ENCODE measurements at places on chromosomes 11 and 22. TPM values are rescaled to one million over a fixed set of nuclear protein-coding genes. Genes with fewer than 3 reads are reported as not detected.

DNA sequence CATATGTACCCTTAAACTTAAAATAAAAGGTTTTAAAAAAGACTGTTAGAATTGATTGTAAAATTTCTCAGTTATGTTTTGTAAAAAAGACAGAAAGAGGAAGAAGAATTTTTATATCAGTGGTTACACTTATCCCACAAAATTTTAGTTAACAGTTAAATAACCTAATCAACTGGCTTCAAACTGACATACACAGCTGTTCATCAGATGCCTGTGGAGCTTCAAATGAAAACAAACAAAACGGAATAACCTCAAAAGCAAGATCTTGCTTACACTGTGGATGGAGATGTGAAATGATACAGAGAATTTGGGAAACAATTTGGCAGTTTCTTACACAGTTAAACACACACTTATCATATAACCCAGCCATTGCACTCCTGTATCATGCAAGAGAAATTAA lies 521.0 kb downstream of the ETS1 start:
- H3K4me3 ChIP-seq = no peak overlapping the region
- no peak overlapping the region for H3K27ac ChIP-seq
- H3K36me3 ChIP-seq = no peaks in the 10 kb centered on the region
- DNase-seq = no peak
- H3K4me1 ChIP-seq = no peaks in the 10 kb centered on the region

GRCh38 chr22:50526108-50526833 lies 873 bp upstream of the SCO2 start:
- H3K27ac ChIP-seq = peak overlapping the region; percentile 84
- no peaks in the 10 kb centered on the region for H3K27me3 ChIP-seq
- peak overlapping the region; percentile 77 for H3K4me3 ChIP-seq

DNA sequence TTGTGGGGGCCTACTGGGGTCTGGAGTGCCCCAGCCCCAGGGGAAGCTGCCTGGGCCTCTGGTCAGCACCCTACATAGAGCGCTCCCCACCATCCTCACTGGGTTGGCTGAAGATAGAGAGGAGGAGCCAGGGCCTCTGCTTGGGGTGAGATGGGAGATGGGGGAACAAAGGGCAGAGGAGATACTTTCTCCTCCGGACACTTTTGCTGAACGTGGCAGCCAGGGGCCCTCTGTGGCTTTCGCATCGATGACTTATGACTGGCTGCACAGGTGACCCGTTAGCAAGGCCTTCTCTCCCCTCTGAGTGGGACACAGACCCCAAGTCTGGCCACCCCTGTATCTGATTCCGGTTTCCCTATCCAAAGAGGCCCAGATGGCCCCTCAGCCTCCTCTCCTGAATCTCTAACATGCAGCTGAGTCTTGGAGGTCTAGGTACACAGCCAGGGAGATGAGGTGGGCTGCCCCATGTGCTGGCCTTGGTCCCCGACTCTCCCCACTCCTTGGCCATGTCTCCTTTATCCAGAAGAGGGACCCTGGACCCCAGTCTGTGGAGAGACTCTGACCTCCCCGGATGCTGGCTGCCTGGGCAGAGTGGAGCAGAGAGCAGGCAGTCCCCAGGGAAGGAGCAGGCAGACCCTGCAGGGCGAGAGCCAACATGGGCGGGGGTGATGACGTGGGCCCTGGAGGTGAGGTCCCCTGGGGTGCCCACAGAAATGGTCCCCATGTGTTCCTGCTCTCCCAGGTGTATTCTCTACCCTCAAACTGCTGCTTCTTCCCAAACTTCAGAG lies 59.3 kb upstream of the NECTIN1 start:
- no peak for DNase-seq
- peaks cover 18% of the 10 kb centered on the region for H3K4me1 ChIP-seq
- no peaks in the 10 kb centered on the region for H3K36me3 ChIP-seq
- H3K4me3 ChIP-seq = no peak overlapping the region

GRCh38 chr11:86644291-86644690 lies 28.1 kb downstream of the ME3 start:
- H3K27ac ChIP-seq = peak overlapping the region; percentile 53
- H3K27me3 ChIP-seq = no peaks in the 10 kb centered on the region
- H3K4me1 ChIP-seq = peaks cover 14% of the 10 kb centered on the region
- H3K4me3 ChIP-seq = no peak overlapping the region
- no peaks in the 10 kb centered on the region for H3K36me3 ChIP-seq

The OR6A2 gene
- not detected for total RNA-seq

The TENM4 gene
- total RNA-seq = 0.11 TPM

The GP1BB gene
- total RNA-seq = 10.2 TPM

GRCh38 chr22:50112151-50113118 lies 22.6 kb downstream of the MOV10L1 start:
- no peak overlapping the region for H3K27ac ChIP-seq
- no peaks in the 10 kb centered on the region for H3K27me3 ChIP-seq
- H3K4me3 ChIP-seq = no peak overlapping the region
- H3K4me1 ChIP-seq = peaks cover 17% of the 10 kb centered on the region
- DNase-seq = peak; percentile 53

GRCh38 chr11:83511646-83512045 lies 225.5 kb upstream of the CCDC90B start:
- H3K36me3 ChIP-seq = no peaks in the 10 kb centered on the region
- no peak overlapping the region for H3K27ac ChIP-seq
- no peak overlapping the region for H3K4me3 ChIP-seq
- no peaks in the 10 kb centered on the region for H3K4me1 ChIP-seq

The ZNF280B gene
- total RNA-seq = 0.11 TPM

The OR52B2 gene
- total RNA-seq = not detected

DNA sequence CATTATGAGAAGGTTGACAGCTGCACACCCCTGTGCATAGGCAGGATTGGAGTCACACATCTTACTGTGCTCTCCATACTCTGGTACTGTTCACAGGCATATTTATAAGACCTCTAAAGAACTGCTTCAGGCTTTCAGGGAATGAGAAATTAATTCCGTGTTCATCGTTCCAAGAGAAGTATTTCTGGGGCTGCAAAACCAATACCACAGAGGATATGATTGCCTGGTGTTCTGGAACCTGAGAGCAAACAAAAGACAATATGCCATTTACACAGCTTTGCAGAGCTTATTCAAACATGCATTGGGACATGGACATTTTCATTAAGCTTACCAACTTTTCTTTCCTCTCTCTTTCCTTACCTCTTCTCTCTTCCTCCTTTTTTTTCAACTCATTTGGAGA lies 388.7 kb downstream of the NTM start:
- peak overlapping the region; percentile 91 for H3K27ac ChIP-seq
- no peaks in the 10 kb centered on the region for H3K27me3 ChIP-seq
- H3K36me3 ChIP-seq = no peaks in the 10 kb centered on the region
- DNase-seq = no peak
- peaks cover 49% of the 10 kb centered on the region for H3K4me1 ChIP-seq
